Stimulated activated CD4-positive, alpha-beta T cell treated with anti-CD3 and anti-CD28 coated beads, TNF-alpha, amount 100 ng/mL, for 4 hours (primary cell): ENCODE measurements at places on chromosomes 12 and 14.

- no peak for DNase-seq
Observed at GRCh38 chr12:51773145-51773869, 75.2 kb downstream of the FIGNL2 start.

DNA sequence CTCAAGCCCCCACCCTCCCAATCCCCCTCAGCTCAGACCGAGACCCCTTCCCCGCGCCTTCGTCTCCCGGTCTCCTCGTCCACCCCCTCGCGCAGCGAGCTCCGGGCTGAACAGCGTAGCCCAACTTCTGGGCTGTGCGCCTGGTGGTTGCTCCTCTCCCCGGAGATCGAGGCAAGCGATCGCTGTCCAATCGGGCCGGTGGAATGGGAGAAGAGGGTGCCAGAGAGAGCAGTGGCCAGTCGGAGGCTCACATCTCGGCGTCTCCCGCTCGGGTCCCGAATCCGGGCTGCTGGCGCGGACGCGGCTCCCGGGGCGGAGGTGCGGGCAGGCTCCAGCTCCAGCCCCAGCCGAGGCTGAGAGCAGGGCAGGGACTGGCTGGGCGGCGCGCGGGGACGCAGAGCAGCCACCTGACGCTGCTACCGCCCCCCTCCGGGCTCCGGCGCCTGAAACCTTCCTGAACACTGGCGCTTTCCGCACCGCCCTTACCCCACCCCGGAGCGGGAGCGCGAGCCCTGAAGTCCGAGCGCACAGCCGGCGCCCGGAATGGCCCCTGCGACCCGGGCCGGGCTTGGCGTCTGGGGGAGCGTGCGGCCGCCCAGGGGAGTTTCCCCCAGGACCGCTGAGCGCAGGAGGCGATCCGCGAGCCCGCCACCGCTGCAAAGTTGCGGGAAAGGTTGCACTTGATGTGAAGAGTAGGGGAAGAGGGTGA is 508 bp upstream of the KCNH5 start:
- DNase-seq: peak; percentile 0

DNA sequence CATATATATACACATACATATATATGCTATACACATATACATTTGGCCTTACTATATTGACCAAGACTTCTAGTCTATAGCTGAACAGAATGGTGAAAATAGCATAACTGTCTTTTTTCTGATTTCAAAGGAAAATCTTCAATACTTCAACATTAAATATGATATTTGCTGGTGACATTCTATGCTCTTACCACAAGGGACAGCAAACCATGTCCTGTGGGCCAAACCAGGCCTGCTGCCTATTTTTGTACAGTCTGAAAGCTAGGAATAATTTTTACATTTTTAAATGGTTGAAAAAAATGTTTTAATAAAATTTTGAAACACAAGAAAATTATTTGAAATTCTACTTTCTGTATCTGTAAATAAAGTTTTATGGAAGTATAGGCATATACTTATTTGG is 63.6 kb downstream of the EML5 start:
- DNase-seq: no peak

GRCh38 chr12:111160350-111161241 is 208.3 kb downstream of the PHETA1 start:
- no peak for DNase-seq

GRCh38 chr12:27879708-27880107 is 92.8 kb downstream of the PTHLH start:
- no peak for DNase-seq

- DNase-seq: no peak
Observed at GRCh38 chr12:62604871-62605270, 138.2 kb downstream of the MON2 start.

DNA sequence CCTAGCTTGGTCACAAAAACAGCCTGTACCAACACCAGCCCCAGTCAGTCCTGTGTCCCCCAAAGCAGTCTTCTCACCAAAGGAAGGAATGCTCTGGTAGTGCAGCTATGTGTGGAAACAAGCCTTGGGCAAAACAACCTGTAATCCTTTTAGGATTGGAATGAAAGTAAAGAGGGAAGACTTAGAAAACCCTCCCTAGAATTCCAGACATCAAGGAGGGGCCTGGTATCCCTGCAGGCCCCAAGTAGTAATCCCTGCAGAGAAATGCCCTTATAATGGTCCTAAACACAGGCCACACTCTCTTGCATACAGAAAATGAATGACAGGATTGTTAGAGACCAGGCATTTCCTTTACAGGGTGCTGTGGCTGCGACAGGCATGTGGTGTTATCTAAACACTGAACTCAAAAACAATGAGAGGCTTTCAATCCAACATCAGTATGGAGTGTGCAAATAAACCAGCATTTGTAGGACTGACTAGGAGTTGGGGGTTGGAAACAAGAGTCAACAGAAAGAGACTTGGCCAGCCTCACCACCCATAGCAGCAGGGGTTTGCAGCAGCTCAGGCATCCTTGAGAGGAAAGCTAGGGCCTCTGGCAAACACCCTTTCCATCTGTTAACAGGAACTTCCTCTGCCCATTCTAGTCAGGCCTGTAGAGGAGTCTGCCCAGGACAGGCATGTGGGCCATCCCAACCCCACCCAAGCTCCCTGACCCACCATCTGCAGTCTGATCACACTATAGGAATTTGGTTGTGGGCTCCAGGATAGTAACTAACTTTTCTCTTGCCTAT is 59.1 kb downstream of the DCAF5 start:
- no peak for DNase-seq

DNA sequence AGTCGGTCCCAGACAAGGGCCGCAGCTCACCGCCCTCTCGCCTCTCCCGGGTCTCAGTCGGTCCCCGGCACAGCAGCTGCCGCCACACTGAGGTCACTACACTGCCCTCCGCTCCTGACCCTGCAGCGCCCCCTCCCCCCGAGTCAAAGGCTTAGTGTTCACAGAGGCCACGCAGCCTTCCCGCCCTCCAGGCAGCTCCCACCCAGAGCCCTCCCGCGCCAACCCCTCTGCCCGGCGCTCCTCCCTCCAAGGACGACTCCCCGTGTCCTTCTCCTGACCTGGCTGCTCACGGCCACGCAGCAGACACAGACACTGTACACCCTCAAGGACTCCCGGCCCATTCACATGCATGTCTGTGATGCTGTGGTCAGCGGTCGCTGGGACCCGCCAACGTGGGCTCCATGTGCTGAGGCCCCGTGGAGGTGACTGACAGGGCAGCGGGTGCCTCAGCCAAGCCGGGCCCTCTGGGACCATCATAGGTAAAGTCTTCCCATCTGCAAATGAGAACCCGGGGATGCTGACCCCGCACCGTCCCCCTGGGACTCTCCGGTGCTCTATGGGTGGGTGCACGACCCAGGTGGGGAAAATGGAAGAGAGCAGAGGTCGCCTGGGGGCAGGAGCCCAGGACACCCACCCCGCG is 16.3 kb upstream of the GALNT9 start:
- no peak for DNase-seq

- no peak for DNase-seq
Observed at GRCh38 chr12:4278329-4279197, 5.0 kb downstream of the CCND2 start.

DNA sequence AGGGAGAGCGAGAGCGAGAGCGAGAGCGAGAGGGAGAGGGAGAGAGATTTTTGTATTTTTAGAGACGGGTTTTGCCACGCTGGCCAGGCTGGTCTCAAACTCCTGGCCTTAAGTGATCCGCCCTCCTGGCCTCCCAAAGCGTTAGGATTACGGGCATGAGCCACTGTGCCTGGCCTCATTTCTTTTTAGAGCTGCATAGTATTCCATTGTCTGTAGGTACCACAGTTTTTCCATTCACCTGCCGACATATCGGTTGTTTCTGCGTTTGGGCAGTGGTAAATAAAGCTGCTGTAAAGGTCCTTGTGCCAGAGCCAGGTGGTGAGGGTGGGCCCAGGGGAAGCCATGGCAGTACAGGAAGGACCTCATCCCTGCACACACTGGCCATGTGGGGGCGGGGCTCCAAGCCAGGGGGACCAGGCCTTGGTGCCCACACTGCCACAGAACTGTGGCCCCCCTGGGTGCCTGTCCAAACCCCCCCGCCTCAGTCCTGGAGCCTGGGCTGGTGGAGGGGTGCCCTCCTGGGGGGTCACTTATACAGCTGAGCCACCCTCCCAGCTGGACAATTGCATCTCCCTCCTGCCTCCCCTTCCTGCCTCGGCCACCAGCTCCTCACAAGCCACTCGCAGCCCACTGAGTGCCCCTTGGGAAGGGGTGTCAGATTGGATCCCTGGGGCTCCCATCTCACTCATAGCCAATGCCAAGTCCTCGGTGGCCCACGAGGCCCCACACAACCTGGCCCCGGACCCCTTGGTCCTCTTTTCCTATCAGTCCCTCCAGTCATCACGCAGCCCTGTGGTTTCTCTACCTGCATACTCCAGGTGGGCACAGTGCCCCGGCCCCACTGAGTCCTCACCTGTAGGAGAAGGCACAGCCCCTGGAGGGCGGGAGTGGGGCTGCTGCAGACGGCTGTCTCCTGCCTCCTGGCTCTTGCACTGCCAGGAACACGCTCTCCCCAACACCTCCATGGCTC is 1.7 kb upstream of the PUS1 start:
- DNase-seq: no peak

GRCh38 chr14:73492043-73492552 is 1.4 kb downstream of the RIOX1 start:
- DNase-seq: no peak

DNA sequence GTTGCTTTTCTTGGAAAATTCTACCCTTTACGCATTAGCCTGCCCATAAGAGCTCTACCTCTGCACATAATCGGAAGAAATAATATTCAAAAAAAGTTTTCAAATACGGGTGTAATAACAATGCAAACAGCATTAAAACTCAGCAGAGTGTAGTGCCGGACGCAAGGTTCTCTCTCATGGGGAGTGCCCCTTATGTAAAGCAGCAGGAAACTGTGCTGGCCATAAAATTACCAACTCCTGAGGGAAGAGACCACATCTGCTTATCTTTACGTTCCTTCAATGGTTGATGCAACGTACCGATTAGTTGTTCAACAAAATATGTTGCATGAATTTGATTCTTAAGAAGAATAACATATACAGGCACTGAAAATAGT is 118.7 kb upstream of the TMCC3 start:
- DNase-seq: no peak

DNA sequence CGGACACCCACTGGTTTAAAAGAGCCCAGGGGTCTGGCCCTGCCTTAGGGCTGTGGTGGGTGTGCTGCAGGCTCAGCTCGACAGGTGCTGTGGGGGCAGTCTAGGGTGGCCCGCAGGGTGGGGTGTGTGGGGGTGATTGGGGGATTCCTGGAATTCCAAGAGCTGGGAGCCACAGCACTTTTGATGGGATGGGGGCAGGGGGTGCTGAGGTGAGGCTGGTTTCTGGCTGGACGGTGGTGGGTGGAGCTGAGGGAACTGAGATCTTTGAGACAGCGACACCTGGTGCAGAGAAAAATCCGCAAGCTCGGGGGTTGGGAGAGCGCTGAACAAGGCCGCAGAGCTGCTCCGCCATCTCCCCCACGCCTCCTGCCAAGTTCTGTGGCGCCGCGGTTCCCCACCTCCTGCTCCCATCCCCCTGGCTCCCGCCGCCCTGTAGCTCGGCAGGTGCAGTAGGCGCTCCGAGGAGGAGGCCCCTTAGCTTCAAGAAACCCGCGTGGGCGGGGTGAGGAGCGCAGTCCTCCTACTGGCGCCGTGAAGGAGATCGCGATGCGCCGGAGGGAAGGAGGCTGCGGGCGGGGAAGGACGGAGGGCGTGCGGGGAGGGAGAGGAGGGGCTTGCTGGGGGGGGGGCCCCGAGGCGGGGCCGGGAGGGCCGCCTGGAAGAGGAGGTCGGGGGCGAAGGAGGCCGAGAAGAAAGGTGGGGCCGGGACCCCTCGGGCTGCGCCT is 1.3 kb upstream of the TEDC1 start:
- peak; percentile 68 for DNase-seq

DNA sequence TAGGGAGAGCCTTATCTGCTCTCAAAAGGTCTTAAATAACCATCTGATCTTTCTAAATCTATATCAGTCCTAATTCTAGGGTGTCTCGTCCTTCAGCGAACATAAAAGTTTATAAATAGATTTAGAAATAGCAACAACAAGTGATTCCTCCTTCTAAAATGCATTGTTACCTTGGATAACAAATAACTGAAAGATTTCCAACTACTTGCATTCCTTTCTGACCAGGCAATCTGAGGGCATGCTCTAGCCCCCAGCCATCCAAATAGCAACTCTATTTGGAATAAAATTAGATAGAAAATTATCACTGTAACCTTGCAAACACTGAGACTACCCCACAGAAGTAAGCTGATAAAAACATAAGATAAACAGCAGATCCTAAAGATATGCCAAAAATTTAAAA is 21.8 kb upstream of the KRR1 start:
- DNase-seq: no peak

DNA sequence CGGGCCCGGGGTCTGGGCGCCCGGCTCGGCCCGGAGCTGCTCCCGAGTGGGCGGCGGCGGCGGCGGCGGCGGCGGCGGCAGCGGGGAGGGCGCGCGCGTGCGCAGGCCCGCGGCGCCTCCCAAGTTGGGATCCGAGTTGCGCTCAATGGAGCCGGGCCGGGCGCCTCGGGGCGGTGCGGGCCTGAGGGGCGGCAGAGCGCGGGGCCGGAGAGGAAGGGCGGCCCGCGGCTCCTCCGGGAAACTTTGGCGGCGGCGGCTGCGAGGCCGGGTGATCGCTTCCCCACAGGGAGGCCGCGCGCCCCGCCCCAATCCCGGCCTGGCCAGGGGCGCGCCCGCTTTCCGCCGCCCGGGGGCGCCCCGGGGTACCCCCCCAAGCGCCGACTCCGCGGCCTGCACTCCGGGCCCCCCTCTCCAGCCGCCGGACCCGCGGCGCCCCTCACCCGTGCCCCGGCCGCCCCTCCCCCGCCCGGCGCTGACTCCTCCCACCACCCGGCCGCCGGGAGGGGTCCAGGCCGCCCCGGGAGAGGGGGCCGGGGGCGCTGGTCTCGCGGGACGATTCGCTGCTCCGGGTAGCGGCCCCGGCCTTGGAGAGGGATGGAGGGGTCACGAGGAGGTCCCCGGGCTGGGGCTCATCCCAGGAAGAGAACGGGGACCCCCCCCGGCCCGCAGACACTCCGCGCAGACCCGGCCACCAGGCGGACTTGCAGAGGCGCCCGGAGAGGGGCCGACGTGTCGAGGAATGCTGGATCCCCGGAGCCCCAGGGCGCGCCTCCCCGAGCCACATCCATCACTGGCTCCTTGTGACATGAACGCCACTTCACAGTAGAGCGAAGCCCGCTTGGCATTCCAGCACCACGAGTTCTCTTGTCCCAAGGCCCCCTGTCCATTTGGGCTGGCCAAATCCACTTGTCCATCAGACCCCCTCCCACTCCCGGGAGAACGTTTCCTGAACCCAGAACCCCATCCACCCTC is at the start of gene RILPL1:
Gene RILPL1, minus strand, starts transcription at position 48 of the 972 bp plus-strand sequence. CDS start 237 bp downstream, outside the sequence.
- DNase-seq: peak; percentile 55

GRCh38 chr12:52631676-52632459 is 13.5 kb upstream of the KRT73 start:
- DNase-seq: no peak

GRCh38 chr12:101597164-101597563 is 2.4 kb downstream of the MYBPC1 start:
- DNase-seq: no peak

- no peak for DNase-seq
Observed at GRCh38 chr14:82520765-82521164, 987.1 kb upstream of the SEL1L start.

- no peak for DNase-seq
Observed at GRCh38 chr12:115088995-115089841, 405.2 kb upstream of the TBX3 start.

GRCh38 chr12:92715625-92716024 is 12.8 kb downstream of the PLEKHG7 start:
- no peak for DNase-seq
